ENCODE measurements at places on chromosomes 7 and 10.
A peak's percentile ranks its signal among the peaks of the same experiment; 100 is the strongest.

GRCh38 chr7:114630201-114630990, 215.8 kb downstream of the FOXP2 start:
- DNase-seq: no peak

GRCh38 chr7:64874562-64875250, 28.4 kb upstream of the ZNF273 start:
- peak; percentile 47 for DNase-seq

DNA sequence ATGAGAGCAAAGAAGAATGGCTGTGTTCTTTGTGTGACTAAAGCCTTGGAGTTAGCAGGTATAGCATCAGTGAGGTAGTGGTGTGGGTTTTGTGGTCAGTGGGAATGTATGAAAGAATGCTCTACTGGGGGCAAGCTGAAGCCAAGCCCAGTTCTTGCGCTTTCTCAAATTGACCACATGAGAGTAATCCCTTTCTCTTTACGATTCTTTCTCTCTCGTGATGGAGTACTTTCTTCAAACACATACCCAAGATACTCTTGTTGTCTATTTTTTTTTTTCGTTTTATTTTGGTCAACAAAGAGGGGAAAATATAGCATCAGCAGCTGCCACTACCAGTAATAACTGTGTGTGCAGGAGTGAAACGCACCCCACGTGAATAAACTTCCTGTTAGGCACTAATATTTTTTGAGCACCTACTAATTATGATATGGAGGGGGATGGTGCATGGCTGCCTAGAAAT, 8.4 kb upstream of the PANK1 start:
- no peak for DNase-seq

- DNase-seq: no peak
Measured at GRCh38 chr10:49119746-49120145, 4.4 kb upstream of the VSTM4 start.

GRCh38 chr10:93807371-93807770, 49.6 kb downstream of the LGI1 start:
- no peak for DNase-seq

DNA sequence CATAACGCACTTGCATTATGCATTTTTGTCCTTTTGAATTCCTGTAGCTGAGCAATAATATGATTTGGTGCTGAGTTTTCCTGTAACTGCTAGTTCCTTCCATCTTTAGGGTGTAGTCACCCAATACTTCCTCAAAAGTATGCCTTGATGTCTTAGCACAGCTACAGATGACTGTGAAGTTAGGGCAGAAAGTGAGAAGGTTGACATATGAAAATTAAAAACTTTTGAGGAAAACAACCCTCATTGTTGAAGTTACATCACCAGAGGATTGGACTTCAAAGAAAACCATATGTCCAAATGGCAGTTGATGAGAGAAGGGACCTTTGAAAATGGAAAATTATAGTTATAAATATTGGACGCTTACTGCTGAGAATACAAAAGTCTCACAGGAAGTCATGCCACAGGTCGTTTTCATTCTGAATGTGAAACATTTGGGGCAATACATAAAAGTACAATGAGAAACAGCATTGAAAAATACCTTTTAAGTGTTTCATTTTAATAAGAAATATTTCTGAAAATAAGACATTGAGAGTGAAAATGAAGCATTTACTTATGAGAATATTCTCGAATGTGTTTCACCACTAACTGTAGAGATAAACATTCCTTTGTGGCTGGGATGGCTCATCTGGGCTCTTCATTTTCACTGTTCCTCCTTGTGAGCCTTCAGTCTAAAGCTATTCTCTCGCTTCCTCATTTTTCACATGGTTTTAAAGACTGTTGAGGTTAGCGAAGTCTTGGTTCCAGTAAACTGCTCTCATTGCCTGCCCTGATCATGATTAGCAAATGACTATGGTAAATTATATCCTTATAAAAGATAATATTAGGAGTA, 61.4 kb upstream of the NME8 start:
- DNase-seq: no peak

- no peak for DNase-seq
Measured at GRCh38 chr7:139623518-139623917, 100.0 kb downstream of the CLEC2L start.

DNA sequence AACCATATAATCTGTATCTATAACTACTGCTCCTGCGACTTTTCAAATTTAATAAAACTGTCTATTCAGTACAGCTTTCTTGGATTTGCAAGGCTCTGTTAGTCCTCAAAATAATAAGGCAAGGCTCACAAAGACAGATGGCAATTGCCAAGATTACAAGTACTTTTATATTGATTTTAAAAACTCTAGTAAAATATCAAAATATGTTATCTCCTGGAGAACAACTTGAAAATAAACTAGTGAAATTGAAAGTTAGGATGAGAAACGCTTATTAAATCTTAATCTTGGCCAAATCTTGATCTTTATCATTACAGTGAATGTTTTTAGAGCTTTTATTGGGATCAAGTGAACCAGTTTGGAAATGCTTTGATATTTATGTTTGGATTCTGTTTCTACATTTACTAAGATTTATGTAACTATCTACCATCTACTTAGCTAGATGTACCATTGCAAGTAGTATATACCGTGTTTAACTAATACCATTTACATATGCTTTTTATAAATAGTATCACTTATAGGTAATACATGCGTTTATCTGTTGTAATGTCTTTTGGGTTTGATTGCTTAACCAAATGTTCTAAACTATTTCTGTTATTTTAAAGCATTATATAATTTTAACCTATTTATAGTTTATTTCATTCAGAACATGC, 70.0 kb downstream of the CABCOCO1 start:
- DNase-seq: no peak

GRCh38 chr7:88201305-88201704, 18.5 kb downstream of the SRI start:
- no peak for DNase-seq

GRCh38 chr7:64638822-64639221, 27.1 kb upstream of the ZNF107 start:
- no peak for DNase-seq

- DNase-seq: no peak
Measured at GRCh38 chr7:99097730-99098129, 46.2 kb downstream of the SMURF1 start.

- DNase-seq: no peak
Measured at GRCh38 chr10:14062528-14063260, 268.0 kb downstream of the FRMD4A start.

GRCh38 chr10:99612167-99612831, 7.9 kb downstream of the SLC25A28 start:
- DNase-seq: no peak

DNA sequence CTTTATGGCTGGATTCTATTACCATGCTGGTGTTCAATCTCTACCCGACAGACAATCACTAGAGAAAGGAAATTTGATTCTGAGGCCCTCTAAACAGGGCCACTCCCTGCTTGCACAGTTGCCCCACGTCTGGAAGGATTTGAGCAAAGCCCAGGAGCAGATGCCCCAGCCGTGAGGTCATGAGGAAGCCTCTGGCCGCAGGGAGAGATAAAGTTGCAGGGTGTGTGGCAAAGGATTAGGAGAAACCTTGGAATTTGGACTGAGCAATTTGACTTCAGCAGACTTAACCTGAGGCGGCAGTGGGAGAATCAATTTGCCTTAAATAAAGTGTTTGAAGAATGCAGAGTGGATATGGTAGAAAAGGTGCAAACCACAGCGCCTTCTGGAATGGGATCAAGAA, 40.2 kb upstream of the KLF6 start:
- DNase-seq: no peak

DNA sequence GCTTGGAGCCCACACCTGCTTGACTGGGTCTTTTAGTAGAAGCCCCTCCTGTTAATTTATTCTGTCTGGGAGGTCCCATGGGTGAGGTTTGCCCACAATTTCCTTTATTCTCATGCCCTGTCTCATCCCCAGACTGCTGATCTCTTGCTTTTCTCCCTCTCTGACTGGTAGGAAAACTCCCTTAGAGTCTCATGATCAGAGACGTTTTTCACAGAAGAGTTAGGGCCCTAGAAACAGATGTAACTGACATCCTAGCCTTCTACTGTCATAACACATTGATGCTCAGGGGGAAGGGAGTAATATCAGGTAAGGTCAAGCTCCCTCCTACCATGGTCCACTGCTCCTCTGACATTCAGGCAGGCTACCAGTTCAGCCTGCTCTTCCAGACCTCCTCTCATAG, 43.7 kb upstream of the WASL start:
- no peak for DNase-seq

GRCh38 chr10:58704671-58705141, 192.0 kb downstream of the BICC1 start:
- DNase-seq: no peak

DNA sequence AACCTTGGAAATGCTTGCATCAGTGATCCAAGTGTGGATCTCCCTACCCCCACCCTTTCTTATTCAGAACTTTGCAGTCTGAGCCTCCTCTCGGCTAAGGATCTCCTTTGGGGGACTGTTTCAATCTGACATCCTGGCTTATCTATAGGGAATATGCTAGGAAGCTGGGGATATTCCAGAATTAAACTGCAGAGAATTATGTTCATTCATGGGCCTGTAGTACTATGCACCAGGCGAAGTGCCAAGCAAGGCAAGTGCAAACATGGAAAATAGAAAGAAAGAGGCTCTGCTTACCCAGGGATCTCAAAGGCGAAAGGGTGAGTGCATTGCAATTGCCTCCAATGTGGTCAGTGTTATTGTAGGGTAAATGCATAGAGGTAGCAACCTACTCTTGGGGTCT, 96.5 kb downstream of the CACNB2 start:
- no peak for DNase-seq

DNA sequence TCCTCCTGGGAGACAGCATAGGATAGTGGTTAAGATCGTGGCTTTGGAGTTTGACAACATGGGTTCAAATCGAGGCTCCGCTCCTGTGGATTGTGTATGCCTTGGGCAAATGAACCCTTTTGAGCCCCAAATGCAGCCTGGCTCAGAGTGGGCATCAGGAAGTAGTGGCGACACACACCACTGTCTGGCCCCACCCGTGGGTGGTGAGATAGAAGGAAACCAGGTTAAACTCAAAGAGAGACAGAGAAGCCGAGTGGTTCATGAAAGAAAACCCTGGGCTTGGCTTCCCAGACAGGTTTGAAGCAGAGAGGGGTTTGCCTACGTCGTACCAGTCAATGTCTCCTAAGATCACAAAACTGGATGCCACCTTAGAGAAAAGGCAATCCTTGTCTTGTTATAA, 57.7 kb downstream of the PRTFDC1 start:
- DNase-seq: no peak

- no peak for DNase-seq
Measured at GRCh38 chr10:125091891-125092290, 68.5 kb downstream of the CTBP2 start.

DNA sequence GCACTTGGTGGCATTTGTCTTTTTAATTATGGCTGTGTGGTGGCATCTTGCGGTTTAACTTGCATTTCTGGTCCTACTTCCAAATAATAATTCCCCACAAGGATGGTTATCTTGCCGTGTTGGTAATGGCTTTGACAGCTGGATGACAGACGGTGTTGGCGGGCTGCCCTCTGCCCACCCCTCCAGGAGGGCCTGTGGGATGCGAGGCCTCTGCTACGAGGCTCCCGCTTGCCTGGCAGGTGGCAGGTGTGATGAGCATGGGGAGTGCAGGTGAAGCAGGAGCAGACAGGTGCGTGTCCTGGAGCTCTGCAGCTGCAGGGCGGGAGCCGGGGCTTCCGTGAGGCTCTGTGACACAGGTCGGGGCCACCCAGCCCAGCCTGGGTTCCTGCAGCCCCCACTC, 11.8 kb downstream of the INPP5A start:
- DNase-seq: no peak

DNA sequence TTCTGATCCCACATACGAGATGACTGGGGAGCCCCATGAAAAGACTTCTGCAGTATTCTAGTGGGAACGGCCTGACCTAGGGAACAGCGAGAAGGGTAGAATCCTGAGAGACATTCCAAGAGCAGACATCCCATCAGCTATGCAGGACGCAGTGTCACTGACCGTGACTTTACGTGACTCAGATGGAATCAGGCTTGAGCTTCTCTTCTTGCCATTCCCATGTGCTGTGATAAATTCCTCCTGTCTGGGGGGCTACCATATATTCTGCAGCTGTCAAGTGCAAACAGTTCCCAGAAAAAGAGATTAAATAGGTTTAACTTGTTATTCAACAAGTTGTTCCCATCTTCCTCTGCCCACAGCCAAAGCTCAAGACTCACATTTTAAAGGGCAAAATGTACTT, 73.1 kb upstream of the PDE1C start:
- no peak for DNase-seq

GRCh38 chr10:86327954-86328725, 38.5 kb downstream of the GRID1 start:
- DNase-seq: no peak

DNA sequence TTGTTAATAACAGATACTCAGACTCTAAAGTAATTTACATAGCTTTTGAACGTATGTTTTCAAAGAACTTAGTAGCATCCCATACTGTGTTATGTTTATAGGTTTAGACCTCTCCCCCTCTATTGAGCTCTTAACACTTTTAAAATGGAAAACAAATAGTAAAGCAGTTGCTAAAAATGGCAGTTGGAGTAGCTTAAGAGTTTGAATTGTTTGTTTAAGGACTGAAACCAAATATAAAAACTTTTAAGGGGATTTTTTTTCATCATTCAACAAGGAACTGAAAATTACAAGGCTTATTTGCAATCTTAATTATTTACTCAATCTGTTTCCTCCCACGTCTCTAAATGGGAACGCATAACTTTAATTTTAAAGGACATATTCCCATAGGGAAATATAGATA, 1.6 kb upstream of the SPAG6 start:
- DNase-seq: no peak

DNA sequence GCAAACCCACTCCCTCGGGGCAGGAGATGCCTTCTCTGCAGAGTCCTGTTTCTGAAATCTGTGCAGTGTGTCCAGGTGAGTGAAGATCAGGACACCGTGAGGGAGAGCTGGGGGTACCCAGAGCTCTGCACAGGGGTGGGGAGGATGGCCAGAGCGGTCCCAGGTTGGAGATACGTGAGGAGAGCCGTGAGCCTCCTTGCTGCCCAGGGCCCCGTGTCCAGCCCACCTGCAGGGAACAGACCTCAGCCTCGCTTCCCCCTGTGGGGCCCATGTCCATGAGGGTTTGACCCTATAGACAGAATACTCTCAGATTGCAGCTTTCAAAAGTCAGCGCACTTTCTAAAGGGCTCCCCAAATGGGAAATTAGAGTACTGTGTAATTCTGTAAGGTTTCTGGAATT, 66.5 kb upstream of the EN2 start:
- no peak for DNase-seq

- no peak for DNase-seq
Measured at GRCh38 chr10:16960551-16960950, 143.3 kb upstream of the RSU1 start.

Measured in NCI-H774 (cell line).